ENCODE measurements at places on chromosomes 3 and 15.

GRCh38 chr3:49025793-49026520 lies 3.2 kb downstream of the IMPDH2 start:
- H3K4me1 ChIP-seq = peaks cover 45% of the 10 kb centered on the region
- DNase-seq = no peak
- no peak overlapping the region for H3K4me3 ChIP-seq
- H3K27ac ChIP-seq = peak overlapping the region; percentile 62

DNA sequence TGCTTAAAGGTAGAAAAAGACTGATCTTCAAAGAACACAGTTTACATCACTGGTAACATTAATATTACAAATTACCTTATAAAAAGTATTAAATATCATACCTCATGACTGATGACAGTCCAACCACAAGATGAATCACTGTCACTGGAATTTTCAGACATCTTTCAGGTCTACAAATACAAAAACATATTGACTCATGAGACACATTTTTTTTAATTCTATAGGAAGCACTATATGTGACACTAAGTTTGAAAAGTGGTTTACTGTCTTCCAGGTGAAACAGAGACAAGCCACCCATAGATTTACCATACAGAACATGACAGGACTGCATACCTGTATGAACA lies 18.9 kb downstream of the CCPG1 start:
- peaks cover 7% of the 10 kb centered on the region for H3K36me3 ChIP-seq
- DNase-seq = no peak
- H3K4me1 ChIP-seq = peaks cover 4% of the 10 kb centered on the region
- H3K27me3 ChIP-seq = no peaks in the 10 kb centered on the region
- H3K27ac ChIP-seq = no peak overlapping the region

- peaks cover 42% of the 10 kb centered on the region for H3K36me3 ChIP-seq
- no peak for DNase-seq
- H3K27me3 ChIP-seq = no peaks in the 10 kb centered on the region
- no peak overlapping the region for H3K27ac ChIP-seq
- no peak overlapping the region for H3K4me3 ChIP-seq
Observed at GRCh38 chr3:197682713-197683112, 54.0 kb downstream of the RUBCN start.

DNA sequence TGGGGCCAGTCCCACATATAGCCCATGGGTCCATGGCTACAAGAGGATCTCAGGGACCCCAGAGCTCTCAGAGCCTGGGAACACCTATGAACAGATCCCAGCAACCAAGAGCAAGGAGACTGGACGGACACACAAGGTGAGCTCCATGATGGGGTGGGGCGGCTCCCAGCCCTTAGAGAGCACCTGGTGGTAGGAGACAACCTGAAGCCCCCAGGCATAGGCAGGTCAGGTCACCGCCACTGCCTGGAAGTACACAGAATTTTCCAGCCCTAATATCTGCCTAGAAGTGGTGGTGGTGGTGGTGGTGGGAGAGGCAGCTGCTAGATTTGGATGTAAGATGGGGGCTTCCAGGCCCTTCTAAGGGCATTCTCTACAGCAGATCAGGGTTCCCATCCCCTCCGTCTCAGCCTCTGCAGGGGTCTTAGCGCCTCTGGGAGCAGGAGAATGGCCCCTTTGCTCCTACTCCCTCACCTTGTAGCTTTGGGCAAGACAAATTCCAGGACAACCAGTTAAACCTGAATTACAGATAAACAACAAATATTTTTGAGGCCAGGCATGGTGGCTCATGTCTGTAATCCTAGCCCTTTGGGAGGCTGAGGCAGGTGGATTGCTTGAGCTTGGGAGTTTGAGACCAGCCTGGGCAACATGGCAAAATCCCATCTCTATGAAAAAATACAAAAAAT lies 9.2 kb downstream of the SH2D7 start:
- H3K36me3 ChIP-seq = no peaks in the 10 kb centered on the region
- DNase-seq = no peak
- peak overlapping the region; percentile 45 for H3K27ac ChIP-seq
- no peak overlapping the region for H3K4me3 ChIP-seq

- no peaks in the 10 kb centered on the region for H3K27me3 ChIP-seq
- peak overlapping the region; percentile 40 for H3K27ac ChIP-seq
- peak overlapping the region; percentile 45 for H3K4me3 ChIP-seq
- peaks cover 36% of the 10 kb centered on the region for H3K4me1 ChIP-seq
- peak; percentile 69 for DNase-seq
Observed at GRCh38 chr15:75446151-75446550, 5.3 kb downstream of the SIN3A start.

GRCh38 chr3:156024904-156025533 lies 95.4 kb upstream of the KCNAB1 start:
- no peak overlapping the region for H3K4me3 ChIP-seq
- no peaks in the 10 kb centered on the region for H3K36me3 ChIP-seq
- no peak for DNase-seq
- no peak overlapping the region for H3K27ac ChIP-seq

- H3K4me3 ChIP-seq = no peak overlapping the region
- DNase-seq = no peak
- no peaks in the 10 kb centered on the region for H3K36me3 ChIP-seq
- no peak overlapping the region for H3K27ac ChIP-seq
- no peaks in the 10 kb centered on the region for H3K27me3 ChIP-seq
Observed at GRCh38 chr3:72515281-72515680, 333.0 kb downstream of the SHQ1 start.

GRCh38 chr3:160677459-160677881 lies 510 bp downstream of the ARL14 start:
- H3K27ac ChIP-seq = no peak overlapping the region
- no peaks in the 10 kb centered on the region for H3K4me1 ChIP-seq
- H3K4me3 ChIP-seq = no peak overlapping the region
- DNase-seq = no peak
- no peaks in the 10 kb centered on the region for H3K36me3 ChIP-seq

GRCh38 chr15:52086011-52086786 lies 26.4 kb downstream of the BCL2L10 start:
- H3K27ac ChIP-seq = no peak overlapping the region
- no peaks in the 10 kb centered on the region for H3K36me3 ChIP-seq
- peaks cover 2% of the 10 kb centered on the region for H3K27me3 ChIP-seq
- peaks cover 12% of the 10 kb centered on the region for H3K4me1 ChIP-seq
- H3K4me3 ChIP-seq = no peak overlapping the region
- no peak for DNase-seq

- DNase-seq = no peak
- no peak overlapping the region for H3K27ac ChIP-seq
- H3K27me3 ChIP-seq = no peaks in the 10 kb centered on the region
- H3K4me1 ChIP-seq = no peaks in the 10 kb centered on the region
Observed at GRCh38 chr3:139757448-139758030, 79.8 kb upstream of the NMNAT3 start.

DNA sequence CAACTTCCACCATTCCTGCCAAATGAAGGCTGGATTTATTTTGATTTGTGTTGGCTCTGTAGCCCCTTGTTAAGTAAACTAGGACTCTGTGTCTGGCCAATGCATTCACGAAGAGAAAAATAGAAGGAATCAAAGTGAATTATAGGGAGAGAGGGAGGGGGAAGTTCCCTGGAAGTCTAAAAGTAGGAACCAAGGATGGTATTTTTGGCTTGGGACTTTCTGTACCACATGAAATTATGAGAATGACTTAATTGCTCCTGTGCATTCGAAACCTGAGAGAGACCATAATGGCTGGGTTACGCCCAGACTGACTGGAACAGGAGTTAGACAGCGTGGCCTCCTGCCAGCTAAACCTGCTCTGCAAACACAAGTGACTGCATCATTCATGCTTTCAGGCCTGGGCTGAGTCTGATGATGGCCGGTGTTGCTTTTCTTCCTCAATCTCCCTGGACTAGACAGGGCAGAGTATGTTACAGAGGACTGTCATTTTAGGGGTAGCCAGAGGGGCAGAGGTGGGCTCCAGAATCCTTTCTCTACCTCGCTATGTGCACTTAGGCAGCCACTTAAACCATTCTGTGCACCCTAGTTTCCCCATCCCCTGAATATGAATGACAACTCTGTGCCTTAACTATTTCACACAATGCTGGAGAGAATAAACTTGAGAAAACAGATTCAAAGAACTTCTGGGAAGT lies 58.9 kb downstream of the MYO1E start:
- H3K27ac ChIP-seq = no peak overlapping the region
- H3K27me3 ChIP-seq = no peaks in the 10 kb centered on the region
- peaks cover 8% of the 10 kb centered on the region for H3K4me1 ChIP-seq
- no peaks in the 10 kb centered on the region for H3K36me3 ChIP-seq

DNA sequence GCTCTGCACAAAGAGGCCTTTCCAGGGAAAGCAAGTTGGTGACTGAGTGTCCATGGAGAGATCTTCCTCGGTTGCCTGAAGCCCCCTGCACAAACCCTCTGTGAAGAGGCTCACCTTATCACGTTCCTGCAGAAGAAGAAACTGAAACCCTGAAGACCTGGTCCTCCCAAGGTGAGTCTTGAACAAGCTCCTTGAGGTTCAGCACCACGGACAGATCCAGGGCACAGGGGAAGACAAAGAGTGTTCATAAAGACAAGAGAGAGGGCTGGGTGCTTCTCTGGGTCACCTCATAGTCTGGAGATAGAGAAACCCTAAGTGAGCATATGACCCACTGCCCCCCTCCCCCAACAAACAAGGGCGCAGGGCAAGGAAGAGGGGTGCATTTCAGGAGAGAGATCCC lies 21.7 kb upstream of the TBC1D21 start:
- DNase-seq = peak; percentile 87
- H3K27ac ChIP-seq = no peak overlapping the region
- H3K4me1 ChIP-seq = no peaks in the 10 kb centered on the region
- H3K36me3 ChIP-seq = no peaks in the 10 kb centered on the region
- H3K4me3 ChIP-seq = no peak overlapping the region
- peaks cover 6% of the 10 kb centered on the region for H3K27me3 ChIP-seq

GRCh38 chr3:139448104-139448503 lies 28.2 kb downstream of the RBP2 start:
- no peak overlapping the region for H3K4me3 ChIP-seq
- no peak for DNase-seq
- no peaks in the 10 kb centered on the region for H3K4me1 ChIP-seq
- H3K27ac ChIP-seq = no peak overlapping the region
- H3K27me3 ChIP-seq = no peaks in the 10 kb centered on the region
- H3K36me3 ChIP-seq = no peaks in the 10 kb centered on the region

DNA sequence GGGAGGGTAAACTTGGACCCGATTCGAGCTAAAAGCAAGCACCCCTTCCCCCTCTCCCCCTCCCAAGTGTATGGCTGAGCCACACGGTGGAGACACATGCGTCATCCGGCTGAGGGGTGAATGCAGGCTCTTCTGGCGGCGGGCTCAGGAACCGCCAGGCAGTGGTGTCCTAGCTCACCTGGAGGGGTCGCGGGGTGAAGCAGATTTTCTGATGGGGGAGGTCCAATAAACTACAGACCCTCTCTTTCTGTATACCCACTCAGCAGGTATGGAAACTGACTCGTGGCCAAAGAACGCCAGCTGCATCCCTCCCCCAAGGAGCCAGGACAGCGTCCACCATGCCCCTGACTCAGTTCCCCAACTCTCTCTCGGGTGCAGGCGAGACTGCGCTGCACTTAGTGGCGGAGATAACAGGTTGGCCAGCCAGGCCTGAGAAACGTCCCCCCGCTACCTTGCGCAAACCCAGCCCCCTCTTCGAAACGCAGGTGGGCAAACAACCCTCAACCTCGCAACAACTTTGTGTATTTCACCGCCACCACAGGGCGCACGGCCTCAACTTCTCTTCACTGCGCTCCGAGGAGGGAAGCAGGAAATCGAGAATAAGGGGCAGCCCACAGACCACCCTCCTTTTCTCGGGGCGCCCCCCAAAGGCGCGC lies 1.3 kb downstream of the MAGI1 start:
- peaks cover 59% of the 10 kb centered on the region for H3K27me3 ChIP-seq
- peaks cover 2% of the 10 kb centered on the region for H3K36me3 ChIP-seq
- no peak for DNase-seq
- H3K4me1 ChIP-seq = peaks cover 12% of the 10 kb centered on the region
